ENCODE measurements at places on chromosomes 12 and 14. TPM values are rescaled to one million over a fixed set of nuclear protein-coding genes. Genes with fewer than 3 reads are reported as not detected.

GRCh38 chr12:190881-191280, 23.1 kb downstream of the SLC6A12 start:
- no peaks in the 10 kb centered on the region for H3K36me3 ChIP-seq
- peaks cover 15% of the 10 kb centered on the region for H3K27me3 ChIP-seq
- no peak overlapping the region for H3K27ac ChIP-seq
- H3K4me3 ChIP-seq = no peak overlapping the region
- peaks cover 5% of the 10 kb centered on the region for H3K4me1 ChIP-seq

DNA sequence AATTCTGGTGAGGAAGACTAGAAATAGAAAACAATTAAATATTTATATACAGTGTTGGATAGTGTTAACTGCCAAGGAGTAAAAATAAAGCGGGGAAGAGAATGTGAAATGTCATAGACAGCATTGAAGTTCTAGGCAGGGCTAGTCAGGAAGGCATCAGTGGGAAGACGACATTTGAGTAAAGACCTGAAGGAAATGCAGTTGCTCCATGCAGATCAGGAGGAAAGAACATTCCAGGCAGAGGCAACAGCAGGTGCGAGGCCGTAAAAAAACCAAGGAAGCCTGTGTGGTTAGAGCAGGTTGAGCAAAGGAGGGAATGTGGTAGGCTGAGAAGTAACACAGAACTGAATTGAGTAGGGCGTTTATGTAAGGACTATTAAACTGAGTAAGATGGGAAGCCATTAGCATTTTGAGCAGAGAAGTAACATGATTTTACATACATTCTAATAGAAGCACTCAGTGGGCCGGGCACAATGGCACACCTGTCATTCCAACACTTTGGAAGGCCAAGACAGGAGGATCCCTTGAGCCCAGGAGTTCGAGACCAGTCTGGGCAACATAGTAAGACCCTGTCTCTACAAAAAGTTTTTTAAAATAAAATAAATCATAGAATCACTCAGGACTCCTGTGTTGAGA, 14.9 kb downstream of the SLC35E3 start:
- H3K4me1 ChIP-seq = no peaks in the 10 kb centered on the region
- no peak overlapping the region for H3K4me3 ChIP-seq
- no peaks in the 10 kb centered on the region for H3K27me3 ChIP-seq
- no peak for DNase-seq
- H3K27ac ChIP-seq = no peak overlapping the region

DNA sequence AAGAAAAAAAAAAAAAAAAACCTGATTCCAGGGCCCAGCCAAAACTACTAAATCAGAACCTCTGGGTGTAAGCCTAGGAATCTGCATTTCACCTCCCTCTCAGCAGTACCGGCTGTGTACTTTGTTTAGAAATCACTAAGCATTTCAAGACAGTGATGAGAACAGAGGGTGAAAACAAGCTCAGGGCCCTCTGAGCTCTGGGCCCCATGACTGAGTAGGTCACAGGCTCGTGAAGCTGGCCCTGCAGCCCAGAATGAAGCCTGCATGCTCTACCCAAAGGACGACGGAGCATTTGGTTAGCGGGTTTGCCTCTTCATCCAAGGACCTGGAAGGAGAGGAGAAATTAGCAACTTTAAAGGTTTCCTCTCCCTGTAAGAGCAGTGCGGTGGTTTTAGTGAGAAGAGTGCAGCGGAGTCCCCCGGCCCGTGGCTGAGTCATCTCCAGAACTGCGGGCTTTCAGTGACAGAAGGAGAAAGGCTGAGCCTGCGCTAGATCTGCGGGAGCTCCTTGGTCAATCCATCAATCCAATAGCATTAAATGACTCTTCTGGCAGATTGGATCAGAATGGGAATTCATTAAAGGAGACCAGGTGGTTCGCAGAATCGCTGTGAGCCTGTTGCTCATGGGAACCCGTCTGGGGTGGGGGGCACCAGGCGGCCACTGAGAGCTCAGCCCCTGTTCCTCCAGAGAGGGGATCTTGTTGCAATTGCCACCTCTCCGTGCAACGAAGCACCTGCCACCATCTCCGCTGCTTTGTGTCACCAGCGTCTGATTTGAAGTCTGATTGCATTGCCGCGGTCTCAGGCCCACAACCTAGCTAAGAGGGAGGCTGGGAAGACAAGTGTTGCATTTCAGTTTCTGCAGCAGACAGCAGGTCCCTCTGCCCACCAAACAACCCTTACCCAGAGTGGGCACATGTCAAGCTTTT, 7.3 kb downstream of the IL31 start:
- DNase-seq = peak; percentile 18
- H3K4me1 ChIP-seq = peaks cover 21% of the 10 kb centered on the region
- H3K27ac ChIP-seq = no peak overlapping the region
- peaks cover 5% of the 10 kb centered on the region for H3K27me3 ChIP-seq

DNA sequence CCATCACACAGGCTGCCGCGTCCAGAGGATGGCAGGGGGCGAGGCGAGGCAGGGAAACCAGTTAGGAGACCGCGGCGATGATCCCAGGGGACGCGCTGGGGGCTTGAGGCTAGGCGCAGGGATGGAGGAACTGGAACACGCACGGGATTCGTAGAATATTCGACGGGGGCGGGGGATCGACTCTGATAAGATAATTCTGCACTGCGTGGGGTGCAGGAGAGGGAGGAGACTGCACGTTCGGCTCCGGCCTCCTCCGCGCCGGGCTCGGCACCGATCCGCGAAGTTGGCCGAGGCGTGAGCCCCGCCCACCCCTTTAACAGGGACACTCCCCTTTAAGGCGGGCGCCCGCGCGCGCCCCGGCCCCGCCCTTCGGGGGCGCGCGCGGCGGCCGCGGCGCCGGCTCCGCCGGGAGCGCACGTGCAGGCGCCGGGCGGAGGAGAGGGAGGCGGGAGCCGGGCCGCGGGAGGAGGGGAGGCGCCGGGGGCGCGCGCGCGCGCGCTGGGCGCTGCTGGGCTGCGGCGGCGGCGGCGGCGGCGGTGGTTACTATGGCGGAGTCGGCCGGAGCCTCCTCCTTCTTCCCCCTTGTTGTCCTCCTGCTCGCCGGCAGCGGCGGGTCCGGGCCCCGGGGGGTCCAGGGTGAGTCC, at the start of gene ACVR1B:
Gene ACVR1B (plus strand): TSS at position 501 of the 644 bp plus-strand sequence. CDS start 45 bp downstream, at position 546.
- peak; percentile 91 for DNase-seq
- peak within 1 kb of the TSS; percentile 86 for H3K4me3 ChIP-seq

GRCh38 chr14:96261053-96261452, 5.0 kb downstream of the BDKRB1 start:
- no peak overlapping the region for H3K27ac ChIP-seq
- no peak overlapping the region for H3K4me3 ChIP-seq
- no peaks in the 10 kb centered on the region for H3K36me3 ChIP-seq
- no peaks in the 10 kb centered on the region for H3K4me1 ChIP-seq
- peaks cover 10% of the 10 kb centered on the region for H3K27me3 ChIP-seq

Gene SPX
- total RNA-seq = not detected

Gene TSPAN19
- total RNA-seq = not detected

Gene RNF212B
- not detected for total RNA-seq

Measured in activated CD4-positive, alpha-beta T cell treated with anti-CD3 and anti-CD28 coated beads, Interleukin-2, amount 10 ng/mL, durations not matched to agents 7 days and 5 days (primary cell).